ENCODE measurements at places on chromosomes 11 and 22. TPM values are rescaled to one million over a fixed set of nuclear protein-coding genes. Genes with fewer than 3 reads are reported as not detected.

DNA sequence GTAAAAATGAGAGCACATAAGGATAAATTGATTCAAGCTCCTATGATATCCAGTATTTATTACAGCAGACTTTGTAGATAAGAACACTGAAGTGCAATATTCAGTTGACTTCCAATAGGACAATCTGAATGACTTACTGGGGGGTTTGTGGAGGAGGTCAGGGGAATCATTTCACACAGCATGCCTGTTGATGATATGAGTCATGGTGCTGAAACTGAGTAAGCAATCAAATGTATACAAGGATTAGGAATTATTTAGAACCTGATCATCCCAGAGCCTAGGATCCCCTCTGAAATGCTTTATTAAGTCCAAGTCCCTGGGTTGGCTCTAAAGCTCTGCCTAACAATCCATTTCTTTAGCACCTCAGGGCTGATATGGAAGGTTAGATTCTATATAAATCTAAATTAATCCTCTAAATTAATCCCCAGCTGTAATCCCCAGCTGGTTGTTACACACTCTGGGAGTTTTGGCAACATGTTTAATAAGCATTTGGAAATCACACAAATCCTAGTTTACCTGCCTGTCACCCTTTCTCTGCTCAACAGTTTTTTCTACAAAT, 326.4 kb downstream of the GUCY1A2 start:
- no peak for DNase-seq
- no peaks in the 10 kb centered on the region for H3K36me3 ChIP-seq
- H3K27ac ChIP-seq: no peak overlapping the region
- no peaks in the 10 kb centered on the region for H3K27me3 ChIP-seq

DNA sequence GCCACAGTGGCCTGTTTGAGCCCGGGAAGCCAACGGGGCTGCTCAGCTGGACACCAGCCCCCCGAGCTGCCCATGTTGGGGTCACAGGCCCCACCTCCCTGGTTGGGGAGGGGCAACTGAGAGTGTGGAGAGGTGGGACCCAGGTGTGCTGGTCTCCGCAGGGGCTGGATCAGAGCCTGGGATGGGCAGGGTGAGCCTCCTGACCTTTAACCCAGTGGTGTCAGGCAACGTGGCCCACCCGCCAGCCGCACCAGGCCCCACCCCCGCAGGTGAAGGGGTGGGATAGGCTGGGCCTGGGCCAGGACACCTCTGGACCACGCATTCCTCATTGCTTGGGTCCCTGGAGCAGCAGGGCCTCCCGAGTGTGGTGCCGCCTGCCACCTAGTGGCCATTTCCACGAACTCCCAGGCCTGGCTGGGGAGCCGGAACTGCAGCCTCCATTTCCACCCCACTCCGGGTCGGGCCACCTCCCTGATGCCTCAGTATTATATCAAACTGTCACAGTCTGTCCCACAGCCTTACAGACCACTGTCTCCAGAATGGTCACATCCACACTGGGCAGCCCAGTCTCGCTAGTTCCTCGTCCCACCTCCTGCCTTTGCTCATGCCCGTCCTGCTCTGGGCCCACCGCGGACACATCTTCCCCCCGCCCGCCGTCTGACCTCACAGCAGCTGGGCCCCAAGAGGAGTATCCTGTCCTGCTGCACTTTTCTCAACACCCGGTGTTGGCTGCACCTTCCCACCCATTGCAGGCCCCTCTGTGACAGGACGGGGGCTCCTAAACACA, 13.3 kb upstream of the PPP6R3 start:
- peaks cover 19% of the 10 kb centered on the region for H3K4me1 ChIP-seq
- DNase-seq: peak; percentile 85
- H3K36me3 ChIP-seq: peaks cover 27% of the 10 kb centered on the region
- no peak overlapping the region for H3K27ac ChIP-seq
- no peaks in the 10 kb centered on the region for H3K27me3 ChIP-seq

- H3K27ac ChIP-seq: peak overlapping the region; percentile 97
- no peak overlapping the region for H3K4me3 ChIP-seq
- H3K4me1 ChIP-seq: peaks cover 29% of the 10 kb centered on the region
- no peaks in the 10 kb centered on the region for H3K27me3 ChIP-seq
- peaks cover 4% of the 10 kb centered on the region for H3K36me3 ChIP-seq
Observed at GRCh38 chr11:46235777-46236688, 41.4 kb upstream of the CREB3L1 start.

GRCh38 chr11:79414041-79414440, 26.8 kb downstream of the TENM4 start:
- H3K36me3 ChIP-seq: no peaks in the 10 kb centered on the region
- H3K4me1 ChIP-seq: no peaks in the 10 kb centered on the region
- H3K27me3 ChIP-seq: no peaks in the 10 kb centered on the region
- H3K4me3 ChIP-seq: no peak overlapping the region
- DNase-seq: no peak

DNA sequence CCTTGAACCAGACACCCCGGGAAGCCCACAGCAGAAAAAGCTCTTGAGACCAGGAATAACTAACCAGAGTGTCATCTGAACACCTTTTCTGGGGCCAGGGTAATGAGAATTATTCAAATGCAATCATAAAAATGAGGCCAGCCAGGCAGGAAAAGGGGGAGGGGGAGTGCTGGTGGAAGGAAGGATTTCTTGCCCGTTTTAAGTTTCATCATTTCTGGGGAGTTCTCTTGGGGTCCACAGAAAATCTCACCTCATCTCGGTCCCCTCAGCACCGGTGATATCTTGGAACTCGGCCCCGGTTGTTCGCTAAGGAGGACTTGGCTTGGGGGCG, 495 bp upstream of the PKNOX2 start:
- DNase-seq: no peak
- no peak overlapping the region for H3K4me3 ChIP-seq
- peaks cover 11% of the 10 kb centered on the region for H3K4me1 ChIP-seq

- no peaks in the 10 kb centered on the region for H3K4me1 ChIP-seq
- H3K4me3 ChIP-seq: no peak overlapping the region
- no peaks in the 10 kb centered on the region for H3K36me3 ChIP-seq
- DNase-seq: no peak
- H3K27me3 ChIP-seq: no peaks in the 10 kb centered on the region
Observed at GRCh38 chr11:12835286-12835685, 161.1 kb downstream of the TEAD1 start.

GRCh38 chr11:41267451-41267850, 192.0 kb downstream of the LRRC4C start:
- no peaks in the 10 kb centered on the region for H3K4me1 ChIP-seq
- no peaks in the 10 kb centered on the region for H3K36me3 ChIP-seq
- no peak overlapping the region for H3K4me3 ChIP-seq
- H3K27ac ChIP-seq: no peak overlapping the region
- DNase-seq: no peak
- no peaks in the 10 kb centered on the region for H3K27me3 ChIP-seq

- peak; percentile 40 for DNase-seq
- peak overlapping the region; percentile 80 for H3K4me3 ChIP-seq
- H3K4me1 ChIP-seq: peaks cover 48% of the 10 kb centered on the region
- H3K27me3 ChIP-seq: no peaks in the 10 kb centered on the region
Observed at GRCh38 chr11:61967924-61968757, 707 bp upstream of the FTH1 start.

DNA sequence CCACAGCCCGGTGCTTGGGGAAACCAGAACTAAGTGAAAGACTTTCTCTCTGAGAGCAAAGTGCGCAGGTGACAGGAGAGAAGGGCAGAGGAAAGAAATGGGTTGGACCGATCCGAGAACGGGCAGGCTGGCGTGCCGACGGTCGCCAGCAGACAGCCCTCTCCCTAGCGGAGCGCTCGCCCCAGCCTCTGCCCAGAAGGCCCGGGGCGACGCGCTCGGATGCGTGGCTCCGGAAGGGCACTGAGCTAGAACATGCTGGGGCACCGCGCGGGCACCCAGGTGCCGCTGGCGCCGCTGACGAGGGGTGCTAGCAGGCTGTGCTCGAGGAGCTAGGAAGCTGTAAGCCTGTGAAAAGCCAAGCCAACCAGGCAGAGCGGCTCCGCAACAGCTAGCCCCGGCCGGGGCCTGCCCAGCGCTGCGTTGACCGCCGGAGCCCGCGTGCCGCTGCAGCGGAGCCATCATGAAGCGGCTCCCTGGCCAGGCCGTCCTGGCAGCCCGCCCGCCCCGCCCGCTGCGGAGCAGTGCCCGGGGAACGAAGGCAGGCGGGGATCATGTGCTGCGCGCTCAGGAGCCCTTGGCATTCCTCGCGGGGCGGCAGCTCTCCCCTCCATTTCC, 22.1 kb upstream of the RRAS2 start:
- no peaks in the 10 kb centered on the region for H3K4me1 ChIP-seq
- H3K4me3 ChIP-seq: no peak overlapping the region

DNA sequence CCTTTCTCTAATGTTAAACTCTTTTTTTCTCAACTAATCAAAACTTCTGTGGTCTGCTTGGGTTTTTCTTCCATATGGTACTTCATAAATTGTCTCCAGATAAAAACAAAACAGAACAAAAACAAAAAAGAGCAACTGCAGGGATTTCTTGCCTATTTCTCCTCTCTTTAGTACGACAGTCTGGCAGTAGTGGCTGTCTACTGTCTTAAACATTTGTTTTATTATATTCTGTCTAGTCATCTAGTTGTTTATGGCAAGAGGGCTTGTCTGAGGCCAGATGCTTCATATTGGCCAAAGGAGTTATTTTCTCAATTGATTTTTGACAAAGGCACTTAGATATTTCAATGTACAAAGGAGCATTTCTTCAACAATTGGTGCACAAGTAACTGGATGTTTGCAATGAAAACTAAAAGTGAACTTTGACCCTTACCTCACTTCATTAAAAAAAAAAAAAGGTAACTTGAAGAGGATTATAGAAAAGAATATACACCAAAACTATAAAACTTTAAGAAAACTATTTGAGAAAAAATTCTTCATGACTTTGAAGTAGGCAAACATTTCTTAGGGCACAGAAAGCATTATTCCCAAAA, 404.2 kb downstream of the LUZP2 start:
- no peaks in the 10 kb centered on the region for H3K27me3 ChIP-seq
- no peaks in the 10 kb centered on the region for H3K4me1 ChIP-seq
- no peak overlapping the region for H3K27ac ChIP-seq
- H3K36me3 ChIP-seq: no peaks in the 10 kb centered on the region
- no peak for DNase-seq

GRCh38 chr11:116774661-116775060, 1.9 kb upstream of the BUD13 start:
- no peak overlapping the region for H3K4me3 ChIP-seq
- no peaks in the 10 kb centered on the region for H3K27me3 ChIP-seq
- H3K27ac ChIP-seq: no peak overlapping the region
- DNase-seq: no peak
- H3K36me3 ChIP-seq: peaks cover 41% of the 10 kb centered on the region

DNA sequence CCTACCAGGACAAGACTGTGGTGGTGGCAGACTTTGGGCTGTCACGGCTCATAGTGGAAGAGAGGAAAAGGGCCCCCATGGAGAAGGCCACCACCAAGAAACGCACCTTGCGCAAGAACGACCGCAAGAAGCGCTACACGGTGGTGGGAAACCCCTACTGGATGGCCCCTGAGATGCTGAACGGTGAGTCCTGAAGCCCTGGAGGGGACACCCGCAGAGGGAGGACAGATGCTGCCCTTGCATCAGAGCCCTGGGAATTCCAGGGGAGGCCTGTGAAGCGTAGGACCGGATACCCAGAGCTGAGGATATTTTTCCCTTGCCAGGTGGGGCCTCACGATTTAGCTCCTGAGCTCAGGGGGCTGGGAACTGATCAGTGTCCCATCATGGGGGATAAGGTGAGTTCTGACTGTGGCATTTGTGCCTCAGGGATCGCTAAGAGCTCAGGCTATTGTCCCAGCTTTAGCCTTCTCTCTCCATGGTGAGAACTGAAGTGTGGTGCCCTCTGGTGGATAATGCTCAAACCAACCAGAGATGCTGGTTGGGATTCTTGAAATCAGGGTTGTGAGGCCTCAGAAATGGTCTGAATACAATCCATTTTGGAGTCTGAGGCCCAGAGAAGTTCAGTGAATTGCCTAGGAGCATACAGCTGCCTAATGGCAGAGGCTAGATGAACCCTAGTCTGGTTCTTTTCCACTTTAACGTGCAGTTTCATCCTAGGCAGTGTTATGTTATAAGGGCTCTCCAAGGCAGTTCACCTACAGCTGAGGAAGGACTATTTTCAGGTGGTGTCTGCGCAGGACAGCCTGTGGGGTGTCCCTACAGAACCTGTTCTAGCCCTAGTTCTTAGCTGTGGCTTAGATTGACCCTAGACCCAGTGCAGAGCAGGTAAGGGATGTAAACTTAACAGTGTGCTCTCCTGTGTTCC, 19.5 kb downstream of the PIK3IP1 start:
- DNase-seq: peak; percentile 26
- no peak overlapping the region for H3K4me3 ChIP-seq
- no peaks in the 10 kb centered on the region for H3K4me1 ChIP-seq
- H3K27me3 ChIP-seq: no peaks in the 10 kb centered on the region
- H3K27ac ChIP-seq: no peak overlapping the region
- peaks cover 18% of the 10 kb centered on the region for H3K36me3 ChIP-seq

DNA sequence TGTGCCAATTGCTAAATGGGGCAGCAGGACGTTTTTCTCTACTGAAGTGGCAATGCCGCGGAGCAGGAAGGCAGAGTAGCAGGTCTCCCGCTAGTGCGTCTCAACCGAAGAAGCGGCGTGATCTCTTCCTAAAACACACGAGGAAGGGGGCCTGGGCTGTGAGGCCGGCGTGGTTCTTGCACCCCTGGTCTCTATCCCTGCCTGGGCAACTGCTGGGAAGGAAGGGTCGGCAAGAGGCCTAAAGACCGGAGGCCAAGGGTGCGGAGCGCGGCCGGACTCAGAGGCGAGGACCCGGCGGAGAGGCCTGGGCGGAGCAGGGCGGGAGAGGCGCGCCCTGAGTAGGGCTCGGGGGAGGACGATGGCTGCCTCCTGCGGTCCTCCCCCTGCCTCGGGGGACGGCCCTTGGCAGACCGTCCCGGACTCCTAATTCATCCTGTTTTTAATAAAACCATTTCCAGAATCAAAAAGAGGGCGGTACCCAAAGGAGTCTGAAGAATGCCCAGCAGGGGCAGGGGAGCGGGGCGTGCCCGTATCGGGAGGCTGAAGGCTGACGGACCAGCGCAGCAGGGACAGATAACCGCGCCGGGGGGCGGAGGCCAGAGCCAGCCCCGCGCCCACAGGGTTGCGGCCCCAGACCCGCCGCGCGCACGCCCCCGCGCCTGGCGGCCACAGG, 572 bp upstream of the APLP2 start:
- H3K4me1 ChIP-seq: peaks cover 11% of the 10 kb centered on the region
- no peaks in the 10 kb centered on the region for H3K27me3 ChIP-seq
- H3K4me3 ChIP-seq: peak overlapping the region; percentile 78
- H3K27ac ChIP-seq: peak overlapping the region; percentile 53
- no peaks in the 10 kb centered on the region for H3K36me3 ChIP-seq
- no peak for DNase-seq

GRCh38 chr11:126756421-126756820, 244.1 kb downstream of the KIRREL3 start:
- H3K27ac ChIP-seq: no peak overlapping the region
- H3K4me3 ChIP-seq: no peak overlapping the region
- H3K27me3 ChIP-seq: no peaks in the 10 kb centered on the region
- no peak for DNase-seq

The FADS2 gene
- 28.6 TPM for total RNA-seq

The EXPH5 gene
- total RNA-seq: 6.8 TPM

The C11orf16 gene
- not detected for total RNA-seq

Data from K562 (cell line).